ENCODE measurements at places on chromosomes 7 and 10. TPM values are rescaled to one million over a fixed set of nuclear protein-coding genes. Genes with fewer than 3 reads are reported as not detected.

DNA sequence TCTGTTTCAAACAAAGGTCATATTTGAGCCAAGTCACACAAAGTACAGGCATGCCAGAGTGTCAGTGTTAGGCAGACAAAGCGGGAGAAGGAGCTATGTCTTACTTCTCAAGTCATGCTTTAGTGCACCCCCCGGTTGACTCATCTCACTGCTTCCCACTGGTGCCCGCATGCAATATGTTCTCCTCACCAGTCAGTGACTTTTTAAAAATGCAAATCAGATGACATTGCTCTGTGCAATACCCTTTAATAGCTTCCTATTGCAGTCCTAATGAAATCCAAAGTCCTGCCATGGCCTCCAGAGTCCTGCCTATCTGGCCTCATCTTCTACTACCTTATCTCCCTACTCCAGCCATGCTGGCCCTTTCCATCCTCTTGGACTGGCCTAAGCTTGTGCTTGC, 429.1 kb downstream of the ACTR3B start:
- no peak for DNase-seq

- DNase-seq: no peak
Measured at GRCh38 chr7:132705146-132705545, 128.9 kb upstream of the PLXNA4 start.

DNA sequence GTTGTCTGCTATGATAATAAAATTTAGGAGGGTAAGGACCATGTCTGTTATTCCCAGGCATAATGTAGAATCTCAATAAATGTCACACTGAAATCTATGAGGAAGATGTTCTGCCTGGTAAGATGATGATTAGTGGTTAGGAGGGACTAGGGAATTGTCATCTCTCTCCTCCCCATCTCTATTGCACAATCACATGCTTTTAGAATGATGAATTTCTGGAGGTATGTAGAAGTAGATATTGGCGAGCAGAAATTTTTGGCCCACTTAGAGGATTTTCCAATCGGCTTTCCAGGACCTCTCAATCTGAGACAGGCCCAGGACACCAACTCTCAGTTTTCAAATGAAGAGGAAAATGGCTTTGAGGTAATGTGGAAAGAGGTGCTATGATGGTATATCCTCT, 2.0 kb upstream of the PITX3 start:
- DNase-seq: no peak

- DNase-seq: no peak
Measured at GRCh38 chr7:101363196-101363733, 590 bp downstream of the COL26A1 start.

NOS3 gene
- 7.5 TPM for polyA plus RNA-seq

- DNase-seq: peak; percentile 40
Measured at GRCh38 chr7:3301831-3302618, 973 bp downstream of the SDK1 start.

DNA sequence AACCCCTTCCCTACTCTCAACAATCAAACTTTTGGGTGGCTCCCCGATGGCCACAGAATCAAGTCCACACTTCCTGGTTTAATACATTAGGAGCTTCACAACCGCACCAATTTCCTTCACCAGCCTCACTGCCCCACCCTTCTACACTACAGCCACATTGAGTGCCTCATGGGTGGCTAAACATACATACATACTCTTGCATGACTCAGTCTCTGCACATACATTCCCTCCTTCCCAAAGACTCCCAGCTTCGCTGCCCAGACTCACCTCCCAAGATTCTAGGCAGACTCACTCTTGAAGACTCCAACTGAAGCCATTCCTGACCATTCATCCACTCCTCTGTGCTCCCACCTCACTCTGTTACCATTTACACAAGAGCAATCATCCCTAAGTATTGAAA, 15.9 kb downstream of the VPS41 start:
- DNase-seq: no peak

GRCh38 chr7:151710121-151710640, 166.7 kb downstream of the PRKAG2 start:
- DNase-seq: no peak

SCRN1 gene
- polyA plus RNA-seq: 31.8 TPM

DNA sequence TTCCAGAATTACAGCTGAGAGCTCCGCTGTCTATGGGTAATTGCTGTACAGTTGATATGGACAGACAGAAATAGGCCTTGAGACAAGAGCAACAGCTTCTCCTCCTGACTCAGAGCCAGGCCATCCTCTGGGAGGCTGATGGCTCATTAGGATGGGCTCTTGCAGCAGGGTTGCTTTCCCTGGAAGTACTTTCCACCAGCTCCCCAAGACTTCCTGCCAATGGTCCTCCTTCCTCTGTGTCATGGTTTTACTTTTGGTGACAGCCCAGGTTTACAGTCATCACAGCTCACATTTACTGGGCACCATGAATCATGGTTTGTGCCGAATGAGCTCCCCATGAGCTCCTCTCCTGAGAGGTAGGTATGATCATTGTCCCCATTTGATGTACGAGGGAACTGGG, 131.8 kb downstream of the HECW1 start:
- no peak for DNase-seq

TEX36 gene
- not detected for polyA plus RNA-seq

MYL10 gene
- 0.55 TPM for polyA plus RNA-seq

GRCh38 chr7:6160191-6160623, 112.2 kb downstream of the CYTH3 start:
- DNase-seq: peak; percentile 59

PPRC1 gene
- polyA plus RNA-seq: 40.9 TPM

TMEM270 gene
- polyA plus RNA-seq: not detected

DNA sequence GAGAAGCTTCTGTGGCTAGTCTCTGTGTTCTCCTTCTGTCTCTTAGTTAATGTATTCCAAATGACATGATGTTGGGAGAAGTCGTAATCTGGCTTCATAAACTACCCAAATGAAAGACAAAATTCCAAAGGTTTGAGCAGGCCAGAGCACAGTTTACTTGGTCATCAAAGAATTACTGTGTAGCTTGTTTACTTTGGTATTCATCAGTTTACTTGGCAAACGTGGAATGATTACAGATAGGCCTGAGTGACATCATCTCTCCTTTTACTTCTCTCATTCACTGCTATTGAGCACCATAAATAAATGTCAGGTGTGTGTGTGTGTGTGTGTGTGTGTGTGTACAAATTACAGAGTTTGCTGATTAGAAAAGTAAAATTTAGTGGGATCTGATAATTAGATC, 327.3 kb downstream of the PHTF2 start:
- no peak for DNase-seq

DNA sequence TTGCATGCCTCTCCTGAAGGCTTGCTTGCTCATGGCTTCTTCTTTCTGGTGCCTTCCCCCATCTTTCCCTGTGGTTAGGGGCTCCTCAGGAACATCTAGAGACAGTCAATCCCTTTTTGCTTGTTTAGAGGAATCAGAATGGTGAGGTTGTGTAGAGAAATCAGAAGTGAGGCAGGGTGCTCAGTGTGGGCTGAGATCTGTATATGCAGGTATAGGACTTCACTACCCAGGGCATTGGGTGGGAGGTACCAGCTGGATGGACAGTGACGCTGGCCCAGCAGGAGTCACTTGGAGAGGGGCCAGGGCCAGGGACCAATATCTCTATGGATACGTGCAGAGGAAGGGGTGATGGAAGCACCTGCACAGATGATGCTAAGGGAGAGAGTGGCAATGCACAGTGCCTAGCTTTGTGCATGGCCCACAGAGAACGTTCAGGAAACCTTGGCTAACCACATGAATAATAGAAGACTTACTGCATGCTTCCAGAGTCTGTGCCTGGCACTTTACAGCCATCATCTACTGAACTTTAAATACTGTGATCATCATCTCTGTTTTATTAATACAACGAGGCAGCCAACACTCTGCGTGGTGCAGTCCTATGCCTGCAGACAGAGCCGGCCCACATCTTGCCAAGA, 255.2 kb downstream of the ABCA13 start:
- no peak for DNase-seq

PON3 gene
- polyA plus RNA-seq: 11.9 TPM

- no peak for DNase-seq
Measured at GRCh38 chr10:95309958-95310357, 19.2 kb upstream of the PDLIM1 start.

DNA sequence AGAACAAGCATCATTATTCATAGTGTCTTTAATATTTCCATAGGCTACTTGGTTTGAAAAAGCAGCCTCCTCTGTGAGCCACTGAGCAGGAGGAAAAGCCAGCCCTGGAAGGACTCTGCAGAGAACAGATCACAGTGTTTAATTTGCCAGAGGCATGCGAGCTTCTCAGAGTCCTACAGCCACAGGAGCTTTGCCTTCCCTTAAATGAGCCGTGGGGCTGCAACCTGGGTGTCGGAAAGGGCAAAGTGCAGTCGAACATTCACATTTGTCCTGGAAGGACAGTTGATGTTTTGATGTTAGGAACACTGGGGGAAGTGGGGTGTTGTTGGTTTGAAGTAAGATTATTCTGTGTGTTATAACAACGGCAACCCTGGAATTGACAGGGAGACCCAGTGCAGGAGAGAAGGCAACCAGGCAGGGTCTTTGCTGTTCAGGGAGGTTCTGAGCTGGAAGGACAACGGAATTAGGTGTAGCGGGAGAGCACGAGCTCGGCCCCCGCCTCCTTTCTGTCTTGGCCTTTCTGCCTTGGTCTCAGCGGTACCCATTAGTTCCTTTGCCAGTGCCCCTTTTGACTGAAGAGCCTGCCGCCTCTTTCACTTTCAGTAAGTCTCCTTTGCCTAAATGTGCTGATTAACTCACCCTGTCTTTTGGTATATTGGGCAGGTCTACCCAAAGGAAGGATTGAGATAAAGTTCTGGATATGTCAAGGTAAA, 192.3 kb upstream of the PITRM1 start:
- DNase-seq: no peak

DNA sequence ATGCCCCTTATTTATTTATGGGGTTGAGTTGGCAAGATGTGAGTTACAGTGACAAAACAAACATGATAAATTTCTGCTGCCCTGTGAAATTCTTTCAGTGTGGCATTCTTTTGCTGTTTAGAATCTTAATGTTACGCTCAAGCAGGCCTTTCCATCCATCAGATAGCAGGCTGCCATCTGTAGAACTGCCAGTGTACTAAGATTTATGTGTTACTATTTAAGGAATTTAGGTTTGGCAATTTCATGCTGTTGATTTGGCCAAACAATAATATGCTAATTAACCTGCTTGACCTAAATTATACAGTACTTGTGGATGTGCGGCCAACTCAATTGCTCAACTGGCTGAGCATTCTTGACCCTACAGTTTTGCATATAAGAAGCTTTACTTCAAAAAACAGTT, 477.7 kb upstream of the TPK1 start:
- DNase-seq: peak; percentile 89

GRCh38 chr10:88831709-88832108, 19.9 kb downstream of the ANKRD22 start:
- DNase-seq: no peak

- no peak for DNase-seq
Measured at GRCh38 chr7:155529845-155530244, 16.5 kb downstream of the CNPY1 start.

AZGP1 gene
- polyA plus RNA-seq: 0.51 TPM

SH2B2 gene
- polyA plus RNA-seq: 3.3 TPM

GRCh38 chr10:133568287-133568614, 2.9 kb upstream of the SYCE1 start:
- no peak for DNase-seq

DNA sequence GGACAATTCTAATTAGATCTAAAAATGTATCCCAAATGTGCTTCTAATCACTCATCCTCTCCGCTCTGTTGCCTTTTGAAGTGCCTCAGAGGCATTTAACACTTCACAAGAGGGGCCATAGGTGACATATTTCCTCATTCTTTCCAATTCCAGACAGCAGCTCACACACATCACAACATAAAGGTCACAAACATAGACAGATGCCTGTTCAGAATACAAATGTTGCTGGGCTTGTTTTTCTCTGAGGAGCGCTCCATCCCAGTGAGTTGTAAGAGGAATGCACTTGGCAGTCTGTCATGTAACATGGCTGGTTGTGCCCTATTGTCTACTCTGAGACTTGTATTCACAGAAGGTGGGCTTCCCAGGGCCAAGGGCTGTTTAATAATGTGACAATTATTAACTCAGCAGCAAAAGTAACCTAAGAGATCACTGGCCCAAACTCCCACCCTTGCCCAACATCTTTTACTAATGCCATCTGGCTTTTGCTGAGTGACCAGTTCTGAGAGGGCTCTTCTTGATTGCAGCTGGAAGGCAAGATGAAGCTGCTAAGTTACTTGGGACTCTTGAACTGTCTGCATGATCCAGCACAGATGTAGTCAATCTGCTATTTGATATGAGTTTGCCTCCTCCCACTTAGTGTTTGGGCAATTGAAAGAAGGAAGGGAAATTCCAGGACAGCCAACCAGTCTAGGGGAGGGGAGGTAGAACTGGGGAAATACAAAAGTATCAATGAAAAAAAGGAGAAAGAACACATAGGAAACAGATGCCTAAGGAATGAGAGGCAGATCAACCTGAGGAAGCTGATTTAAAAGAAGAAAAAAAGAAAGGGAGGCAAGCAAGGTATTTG, 13.6 kb downstream of the PON2 start:
- DNase-seq: no peak

FOXI2 gene
- 0.04 TPM for polyA plus RNA-seq

DNA sequence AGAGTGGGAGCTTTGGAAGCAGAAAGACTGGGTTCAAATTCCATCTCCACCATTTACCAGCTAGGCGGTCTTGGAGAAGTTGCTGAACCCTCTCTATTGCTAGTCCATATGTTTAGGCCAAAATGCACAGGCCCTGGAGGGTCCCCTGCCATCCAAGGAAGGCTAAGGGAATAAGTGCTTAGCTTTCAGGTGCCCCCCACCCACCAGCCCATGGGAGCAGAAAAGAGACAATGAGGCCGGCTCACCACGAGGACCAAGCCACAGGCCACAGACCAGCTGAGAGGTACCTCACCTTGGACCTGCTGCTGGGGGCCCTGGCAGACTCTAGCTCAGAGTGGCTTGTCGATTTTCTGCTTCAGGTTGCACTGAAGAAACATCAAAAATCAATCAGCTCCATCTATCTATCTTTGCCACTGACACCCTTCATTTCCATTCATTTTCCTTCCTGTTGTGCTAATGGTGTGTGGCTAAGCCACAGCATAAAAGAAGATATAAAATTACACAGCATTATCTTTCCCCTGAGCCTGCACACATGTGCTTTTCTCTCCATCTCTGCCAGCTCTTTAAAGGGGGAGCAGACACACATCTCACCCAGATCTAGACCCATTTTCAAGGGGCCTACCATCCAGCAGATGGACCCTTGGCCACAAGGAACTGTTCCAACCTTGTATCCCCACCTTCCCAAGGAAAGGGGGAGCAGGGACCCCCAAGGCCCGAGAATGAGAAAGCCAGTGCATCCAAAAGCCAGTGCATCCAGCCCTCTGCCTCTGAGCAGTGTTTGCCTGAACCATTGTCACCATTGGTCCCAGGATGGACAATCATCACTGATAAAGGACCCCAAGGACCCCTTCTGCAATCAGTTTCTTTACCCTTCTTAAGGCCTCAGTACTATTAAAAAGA, 65.4 kb downstream of the GRID1 start:
- DNase-seq: no peak

- DNase-seq: no peak
Measured at GRCh38 chr10:99993701-99994689, 15.8 kb downstream of the DNMBP start.

All from right lung (tissue), 10 donors.